ENCODE measurements at places on chromosomes 5 and 9. TPM values are rescaled to one million over a fixed set of nuclear protein-coding genes. Genes with fewer than 3 reads are reported as not detected.

FOXI1 gene
- not detected for total RNA-seq

PCDHA8 gene
- total RNA-seq: not detected

DNA sequence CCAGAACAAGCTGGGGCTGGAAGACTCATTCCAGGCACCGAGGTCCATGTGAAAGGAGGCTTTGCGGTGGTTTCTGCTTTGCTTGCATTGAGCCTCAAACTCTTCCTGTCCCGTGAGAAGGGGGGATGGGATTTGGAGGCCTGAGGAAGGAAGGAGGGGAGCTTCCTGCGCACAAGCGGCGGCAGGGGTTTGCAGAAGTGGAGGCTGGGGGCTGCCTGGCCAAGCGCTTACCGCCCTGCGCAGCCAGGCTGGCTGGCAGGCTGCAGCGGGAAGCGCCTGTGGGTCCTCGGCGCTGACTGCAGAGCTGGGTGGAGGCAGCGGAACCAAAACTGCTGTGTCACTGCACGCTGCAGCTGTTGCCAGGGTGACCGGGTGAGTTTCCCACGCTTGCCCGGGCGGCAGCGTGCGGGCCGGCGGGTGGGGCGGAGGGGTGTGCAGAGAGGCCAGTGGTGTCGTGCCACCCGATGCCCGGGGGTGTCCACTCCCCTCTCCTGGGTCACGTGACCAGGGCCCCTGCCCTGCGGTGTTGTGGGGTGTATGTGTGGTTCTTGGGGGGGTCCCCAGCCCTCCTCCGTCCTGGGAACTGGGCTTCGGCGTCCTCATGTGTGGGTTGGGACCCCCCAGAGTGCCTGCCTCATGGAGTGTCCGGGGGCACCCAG is 81.0 kb downstream of the RXRA start:
- H3K4me1 ChIP-seq: peaks cover 79% of the 10 kb centered on the region
- H3K27ac ChIP-seq: peak overlapping the region; percentile 97
- peak overlapping the region; percentile 47 for H3K4me3 ChIP-seq
- H3K27me3 ChIP-seq: no peaks in the 10 kb centered on the region
- DNase-seq: peak; percentile 89

DNA sequence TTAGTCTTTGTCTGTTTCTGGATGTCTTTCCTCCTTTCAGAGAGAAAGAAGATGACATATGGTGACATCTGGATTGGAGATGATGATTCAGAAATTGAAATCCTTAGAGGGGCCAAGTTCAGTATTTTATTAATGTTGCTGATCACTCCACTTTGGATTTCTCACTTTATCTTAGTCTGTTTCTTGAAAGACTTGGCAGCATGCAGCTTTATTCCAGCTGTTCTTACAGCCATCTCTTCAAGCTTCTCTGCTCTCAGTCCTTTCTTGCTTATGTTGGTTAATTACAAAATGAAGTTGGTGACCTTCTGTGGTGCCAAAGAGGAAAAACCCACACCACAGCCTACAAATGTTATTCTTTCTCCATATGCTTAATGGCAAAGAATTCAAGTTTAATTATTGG is 62.1 kb downstream of the SNCAIP start:
- H3K4me3 ChIP-seq: no peak overlapping the region
- no peak overlapping the region for H3K27ac ChIP-seq
- no peaks in the 10 kb centered on the region for H3K4me1 ChIP-seq
- no peaks in the 10 kb centered on the region for H3K36me3 ChIP-seq

- H3K27me3 ChIP-seq: no peaks in the 10 kb centered on the region
- H3K36me3 ChIP-seq: no peaks in the 10 kb centered on the region
- peaks cover 19% of the 10 kb centered on the region for H3K4me1 ChIP-seq
- no peak overlapping the region for H3K27ac ChIP-seq
These were observed 75.4 kb downstream of the NREP start for GRCh38 chr5:111681414-111682120.

DNA sequence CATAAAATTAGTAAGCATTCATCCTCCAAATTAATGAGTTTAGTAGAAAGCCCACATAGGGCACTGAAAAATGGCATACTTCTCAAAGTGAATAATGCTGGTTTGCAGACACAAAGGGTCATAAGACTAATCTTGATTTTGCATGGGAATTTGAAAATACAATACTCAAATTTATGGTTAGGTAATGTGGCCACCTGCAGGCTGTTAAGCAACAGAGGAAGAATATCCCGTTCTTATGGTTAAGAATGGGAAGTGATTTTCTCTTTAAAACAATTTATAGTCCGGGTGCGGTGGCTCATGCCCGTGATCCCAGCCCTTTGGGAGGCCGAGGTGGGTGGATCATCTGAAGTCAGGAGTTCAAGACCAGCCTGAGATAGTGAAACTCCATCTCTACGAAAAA is 9.4 kb upstream of the PLCXD3 start:
- H3K36me3 ChIP-seq: no peaks in the 10 kb centered on the region
- no peaks in the 10 kb centered on the region for H3K4me1 ChIP-seq
- no peaks in the 10 kb centered on the region for H3K27me3 ChIP-seq
- no peak overlapping the region for H3K27ac ChIP-seq

Measured in PC-9 (cell line).